IMR-90 (cell line): ENCODE measurements at places on chromosomes 12 and 14. TPM values are rescaled to one million over a fixed set of nuclear protein-coding genes. Genes with fewer than 3 reads are reported as not detected.
A peak's percentile ranks its signal among the peaks of the same experiment; 100 is the strongest.

Gene RTN1
- total RNA-seq: 0.18 and 0.28 TPM in 2 replicates

Gene CLEC2A
- not detected in 2 replicates for total RNA-seq

Gene IAPP
- total RNA-seq: not detected in 2 replicates

Gene ZCRB1
- total RNA-seq: 28.1 and 33.1 TPM in 2 replicates

Gene AQP6
- total RNA-seq: not detected in 2 replicates

Gene KLHL33
- total RNA-seq: under 0.01 TPM in 2 replicates

Gene PTPN6
- total RNA-seq: under 0.01 TPM in 1 of 2 replicates, not detected in the other

GRCh38 chr12:26276709-26277108 lies 81.3 kb downstream of the SSPN start:
- DNase-seq: no peak

DNA sequence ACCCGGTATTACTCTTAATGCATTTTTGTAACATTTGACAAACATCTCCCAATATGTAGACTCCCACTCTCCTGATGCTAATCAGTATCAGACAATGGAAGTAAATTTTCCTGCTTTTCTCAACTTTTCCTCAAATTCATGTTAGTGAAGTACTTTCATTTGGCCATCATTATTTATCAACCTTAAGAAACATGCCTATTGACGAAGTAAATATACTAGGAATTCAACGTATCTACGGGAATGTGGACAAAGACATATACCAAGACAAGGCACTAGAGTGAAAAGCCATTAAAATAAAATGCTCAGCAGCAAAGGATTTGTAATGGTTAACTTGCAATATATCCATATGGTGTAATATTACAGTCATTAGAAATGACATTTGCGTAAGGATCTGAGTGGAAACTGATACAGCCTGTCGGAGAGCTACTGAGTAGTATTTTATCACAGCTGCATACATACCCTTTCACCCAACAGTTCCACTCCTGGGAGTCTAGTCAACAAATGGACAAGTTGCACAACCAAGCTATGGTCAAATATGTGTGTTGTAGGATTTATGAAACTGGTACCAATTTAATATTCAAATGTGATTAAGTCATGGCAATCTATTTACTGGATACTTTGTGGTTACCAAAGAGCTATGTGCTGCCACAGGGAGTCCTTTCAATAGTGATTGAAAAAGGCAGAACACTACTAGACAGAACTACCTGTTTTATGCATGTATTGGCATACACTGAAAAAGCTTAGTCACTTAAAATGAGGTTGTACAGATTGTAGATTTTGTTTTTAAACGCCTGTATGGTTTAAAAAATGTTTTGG lies 26.5 kb downstream of the NUDT4 start:
- DNase-seq: peak; percentile 61

DNA sequence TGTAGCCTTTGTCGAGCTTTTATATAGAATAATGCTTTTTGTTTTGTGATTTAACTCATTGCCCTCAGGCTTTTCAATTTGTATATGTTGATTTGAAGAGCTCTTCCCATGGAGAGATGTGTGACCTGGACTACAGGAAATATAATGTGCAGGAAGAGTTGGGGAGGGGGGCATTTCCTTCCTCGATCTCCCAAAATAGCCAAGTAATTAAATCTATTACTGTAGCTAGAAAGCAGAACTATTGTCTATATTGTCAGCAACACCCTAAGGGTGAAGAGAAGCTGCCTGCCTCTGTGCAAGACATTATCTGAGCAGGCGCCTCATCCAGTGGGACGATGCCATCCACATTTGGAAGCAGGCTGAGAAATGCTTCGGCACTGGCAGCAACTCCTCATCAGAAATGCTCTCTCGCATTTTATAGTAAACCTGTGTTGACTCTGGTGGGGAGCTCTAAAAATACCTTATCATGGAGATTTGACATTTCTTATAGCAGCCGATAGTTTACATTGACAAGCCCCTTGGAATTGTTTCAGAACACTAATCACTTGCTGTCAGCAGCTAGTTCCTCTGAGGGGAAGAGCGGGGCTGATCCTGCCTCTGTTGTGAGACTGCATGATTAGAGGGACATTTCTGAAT lies 392.5 kb upstream of the RGS6 start:
- DNase-seq: no peak

- DNase-seq: no peak
Measured at GRCh38 chr14:98819132-98819866, 452.7 kb downstream of the BCL11B start.

DNA sequence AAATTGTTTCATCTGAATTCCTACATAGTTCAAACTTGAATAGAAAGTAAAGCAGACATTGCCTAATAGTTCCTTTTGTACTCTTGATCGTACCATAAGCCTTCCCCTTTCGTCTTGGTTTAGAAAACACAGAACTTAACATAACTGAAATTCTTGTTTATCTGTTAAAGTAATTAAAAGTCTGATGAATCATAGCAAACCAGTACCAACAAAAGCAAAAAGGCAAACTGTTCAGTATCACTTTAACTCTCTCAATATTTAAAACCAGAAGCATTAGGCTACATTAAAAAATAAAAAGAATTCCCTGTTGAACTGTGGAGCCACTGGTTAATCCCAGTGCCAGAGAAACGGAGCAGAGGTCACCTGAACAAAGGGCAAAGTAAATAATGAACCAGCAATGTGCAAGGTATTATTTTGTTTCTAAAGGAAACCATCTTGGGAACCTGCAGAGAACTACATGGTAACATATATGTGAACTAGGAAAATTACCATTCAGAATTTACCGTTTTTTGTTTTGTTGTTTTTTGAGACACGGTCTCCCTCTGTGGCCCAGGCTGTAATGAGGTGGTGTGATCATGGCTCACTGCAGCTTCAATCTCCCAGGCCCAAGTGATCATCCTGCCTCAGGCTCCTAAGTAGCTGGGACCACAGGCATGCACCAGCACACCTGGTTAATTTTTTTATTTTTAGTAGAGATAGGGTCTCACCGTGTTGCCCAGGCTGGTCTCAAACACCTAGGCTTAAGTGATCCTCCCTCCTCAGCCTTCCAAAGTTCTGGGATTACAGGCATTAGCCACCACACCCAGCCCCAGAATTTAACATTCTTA lies 17.1 kb upstream of the HIGD1C start:
- DNase-seq: peak; percentile 67

DNA sequence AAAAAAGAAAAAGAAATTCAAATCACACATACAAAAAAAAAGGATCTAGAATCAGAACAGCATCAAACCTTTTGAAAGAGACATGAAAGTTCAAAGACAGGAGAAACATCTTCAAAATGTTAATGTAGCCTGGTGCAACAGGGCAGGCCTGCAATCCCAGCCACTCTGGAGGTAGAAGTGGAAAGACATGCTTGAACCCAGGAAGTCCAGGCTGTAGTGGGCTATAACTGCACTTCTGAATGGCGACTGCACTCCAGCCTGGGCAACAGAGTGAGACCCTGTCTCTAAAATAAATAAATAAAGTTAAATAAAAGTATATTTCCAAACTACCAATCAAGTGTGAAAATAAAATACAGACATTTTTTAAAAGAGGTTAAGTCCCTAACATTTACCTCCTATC lies 18.7 kb upstream of the AP4S1 start:
- DNase-seq: no peak

DNA sequence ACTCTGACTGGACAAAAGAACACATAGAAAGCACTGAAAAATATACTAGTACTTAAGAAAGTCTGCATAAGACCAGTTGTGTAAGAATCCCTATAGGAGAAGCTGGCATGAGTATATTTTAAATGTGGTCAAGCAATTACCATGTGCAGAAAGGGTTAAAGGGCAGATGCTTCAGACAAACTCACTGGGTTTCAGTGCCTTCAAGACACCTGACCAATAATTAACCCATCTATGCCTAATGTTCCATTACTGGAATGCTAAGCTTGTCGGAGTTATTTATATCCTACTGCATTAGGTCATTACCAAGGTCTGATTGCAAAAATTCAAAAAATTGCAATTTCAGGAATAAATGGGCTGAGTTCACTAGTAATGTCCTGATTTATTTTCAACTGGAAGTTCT lies 41.3 kb downstream of the HNRNPC start:
- no peak for DNase-seq

DNA sequence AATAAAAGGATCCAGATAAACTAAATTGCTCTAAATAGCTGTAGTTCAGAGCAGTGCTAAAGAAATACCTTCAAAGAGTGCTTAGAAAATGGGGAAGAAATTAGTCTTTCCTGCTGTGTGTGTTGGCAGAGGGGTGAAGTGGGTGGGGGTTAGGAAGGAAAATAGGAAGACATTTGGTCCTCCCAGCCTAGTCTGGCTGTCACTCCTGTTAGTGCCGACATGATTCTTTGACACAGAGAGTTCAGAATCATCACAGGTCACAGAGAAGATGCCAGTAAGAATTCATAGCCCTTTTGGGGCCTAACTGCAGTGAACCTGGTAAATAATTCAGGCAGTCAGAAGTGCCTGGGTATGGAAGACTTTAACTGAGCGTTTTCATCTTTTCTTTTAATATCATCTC lies 74.8 kb downstream of the FLRT2 start:
- DNase-seq: no peak

- peak; percentile 51 for DNase-seq
Measured at GRCh38 chr12:31482816-31483215, 108.1 kb downstream of the DENND5B start.

DNA sequence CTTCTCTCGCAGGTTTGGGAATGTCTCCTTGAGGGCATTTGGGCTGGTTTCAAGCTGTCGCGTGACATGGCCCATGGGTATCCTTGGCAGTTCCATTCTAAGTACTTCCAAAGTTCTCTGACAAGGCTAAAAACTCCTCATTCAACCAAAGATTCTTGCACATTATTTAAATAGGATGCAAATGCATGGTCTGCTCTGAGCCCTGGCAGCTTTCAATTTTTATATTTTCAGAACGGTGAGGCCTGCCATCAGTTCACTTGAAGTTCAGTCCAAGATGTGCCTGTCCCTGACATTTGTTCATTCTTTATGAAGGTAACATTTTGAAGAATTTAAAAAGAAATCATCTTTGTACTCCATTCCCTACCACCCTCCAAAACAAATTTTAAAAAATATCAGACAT lies 160.0 kb downstream of the KCNA5 start:
- no peak for DNase-seq

GRCh38 chr14:32808644-32809043 lies 130.0 kb upstream of the NPAS3 start:
- no peak for DNase-seq

DNA sequence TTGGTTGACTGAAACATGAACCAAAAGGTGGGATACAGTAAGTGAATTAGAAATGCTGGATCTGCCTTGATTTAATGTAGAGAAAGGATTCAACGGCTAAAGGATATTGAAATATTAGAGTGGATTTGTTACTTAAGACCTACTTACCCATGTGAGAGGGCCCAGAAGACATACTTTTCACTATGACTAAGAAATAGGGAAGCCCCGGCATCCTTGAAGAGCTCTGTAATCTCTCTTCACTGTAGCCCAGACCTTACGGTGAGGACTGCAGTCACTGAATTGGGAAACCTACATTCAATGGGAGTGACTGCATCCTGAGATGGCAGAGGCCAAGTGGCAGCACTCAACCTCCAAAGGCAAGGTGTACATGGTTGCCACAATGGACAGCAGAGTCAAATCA lies 52.5 kb downstream of the KANSL2 start:
- no peak for DNase-seq

GRCh38 chr12:121676190-121676589 lies 6.7 kb upstream of the MORN3 start:
- DNase-seq: no peak

GRCh38 chr12:107523775-107524535 lies 161.6 kb upstream of the PWP1 start:
- no peak for DNase-seq
